ENCODE measurements at places on chromosomes 11 and 22. TPM values are rescaled to one million over a fixed set of nuclear protein-coding genes. Genes with fewer than 3 reads are reported as not detected.

DNA sequence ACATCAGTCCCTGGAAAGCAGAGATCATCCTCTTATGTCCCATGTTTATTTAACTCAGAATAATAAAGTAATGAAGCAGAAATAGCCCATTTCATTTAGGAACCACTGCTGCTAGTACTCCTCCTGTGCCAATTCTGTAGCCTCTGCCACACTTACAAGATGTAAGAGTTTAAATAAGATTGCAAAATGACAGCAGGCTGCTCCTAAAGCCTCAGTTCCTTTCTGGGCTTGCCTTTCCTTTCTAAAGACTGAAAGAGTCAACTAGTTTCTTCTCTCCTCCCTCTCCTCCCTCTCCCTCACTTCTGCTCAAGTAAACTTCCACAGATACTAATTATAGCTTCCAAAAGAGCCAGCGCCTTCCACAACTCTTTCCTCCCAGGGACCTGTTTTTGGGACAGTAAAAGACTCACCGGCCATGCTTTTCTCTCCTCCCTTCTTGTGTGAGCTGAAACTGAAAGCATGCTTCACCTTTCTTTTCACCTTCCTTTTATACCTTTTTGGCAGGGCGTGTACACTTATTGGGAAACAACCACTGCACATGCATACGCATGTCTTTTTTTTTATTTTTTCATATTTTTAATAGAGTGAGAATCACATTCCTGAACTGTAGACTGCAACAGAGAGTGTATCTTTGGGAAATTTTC is 26.1 kb upstream of the CARD16 start:
- no peak for DNase-seq
- no peak overlapping the region for H3K4me3 ChIP-seq
- no peak overlapping the region for H3K27ac ChIP-seq
- no peaks in the 10 kb centered on the region for H3K36me3 ChIP-seq
- no peaks in the 10 kb centered on the region for H3K4me1 ChIP-seq

DNA sequence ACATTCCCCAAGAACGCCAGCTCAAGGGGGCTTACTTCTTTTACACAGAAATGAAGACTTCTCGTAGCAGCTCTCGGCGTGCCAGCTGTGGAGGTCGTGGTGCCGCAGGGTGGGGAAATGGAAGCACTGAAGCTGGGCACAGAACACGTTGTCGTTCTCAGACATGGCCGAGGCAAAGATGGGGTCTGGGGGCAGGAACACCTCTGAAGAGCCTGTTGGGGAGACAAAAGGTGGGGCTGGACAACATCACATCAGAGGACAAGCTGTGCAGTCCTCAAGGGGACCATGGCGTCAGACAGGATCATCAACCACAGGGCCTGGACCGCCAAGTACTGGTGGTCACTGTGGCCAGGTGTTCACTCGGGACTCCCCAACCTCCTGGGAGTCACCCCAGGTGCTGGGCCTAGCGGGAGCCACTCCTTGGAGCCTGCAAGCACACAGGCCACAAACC is 65.2 kb downstream of the DGCR2 start:
- no peak for DNase-seq
- no peak overlapping the region for H3K27ac ChIP-seq
- H3K27me3 ChIP-seq: no peaks in the 10 kb centered on the region
- no peaks in the 10 kb centered on the region for H3K4me1 ChIP-seq

GRCh38 chr11:46856605-46857343 is 10.7 kb upstream of the CKAP5 start:
- peaks cover 17% of the 10 kb centered on the region for H3K36me3 ChIP-seq
- no peak for DNase-seq
- no peak overlapping the region for H3K27ac ChIP-seq

DNA sequence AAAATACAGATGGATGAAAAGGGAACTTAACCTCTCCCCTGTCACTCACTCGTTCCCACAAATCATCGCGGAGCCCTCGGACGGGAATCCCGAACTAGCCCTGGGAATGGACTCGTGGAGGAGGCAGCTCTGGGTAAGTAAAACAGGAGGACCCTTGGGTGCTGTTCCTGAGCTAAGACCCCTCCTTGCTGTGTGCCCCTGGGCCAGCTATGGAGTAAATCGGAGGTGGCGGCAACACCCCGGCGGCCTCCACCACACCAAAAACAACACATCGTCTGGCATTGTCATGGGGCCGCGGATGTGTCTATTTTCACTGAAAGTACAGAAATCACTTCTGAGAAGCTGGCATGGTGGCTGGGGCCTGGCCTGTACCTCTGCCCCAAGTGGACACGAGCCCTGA is 12.1 kb downstream of the CPT1A start:
- H3K27me3 ChIP-seq: no peaks in the 10 kb centered on the region
- H3K27ac ChIP-seq: no peak overlapping the region
- no peak overlapping the region for H3K4me3 ChIP-seq
- H3K36me3 ChIP-seq: peaks cover 17% of the 10 kb centered on the region
- H3K4me1 ChIP-seq: peaks cover 13% of the 10 kb centered on the region

MS4A3 gene
- not detected for polyA plus RNA-seq

- no peaks in the 10 kb centered on the region for H3K27me3 ChIP-seq
- no peak overlapping the region for H3K27ac ChIP-seq
- no peak overlapping the region for H3K4me3 ChIP-seq
- peaks cover 14% of the 10 kb centered on the region for H3K4me1 ChIP-seq
Measured at GRCh38 chr11:35682230-35683173, 19.9 kb downstream of the TRIM44 start.

DNA sequence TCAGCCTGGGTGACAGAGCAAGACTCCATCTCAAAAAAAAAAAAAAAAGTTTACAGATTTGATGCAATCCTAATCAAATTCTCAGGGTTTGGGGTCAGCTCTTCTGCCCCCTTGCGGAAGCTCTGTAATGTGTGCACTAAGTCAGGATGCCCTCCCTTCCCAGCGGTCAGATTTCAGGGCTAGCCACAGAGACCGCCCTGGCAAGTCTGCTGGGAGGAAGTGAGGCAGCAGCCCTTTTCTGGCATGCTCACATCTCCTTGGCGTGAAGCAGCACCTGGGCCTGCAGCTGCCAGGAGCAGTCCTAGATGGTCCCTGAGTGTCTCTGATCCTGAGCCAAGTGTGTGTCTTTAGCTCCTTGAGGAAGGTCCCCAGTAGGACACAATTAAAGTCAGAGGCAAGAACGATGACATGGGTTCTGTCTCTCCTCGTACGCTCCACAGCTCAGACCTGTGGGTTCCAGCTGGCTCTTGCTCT is 10.9 kb upstream of the APOBEC3C start:
- no peaks in the 10 kb centered on the region for H3K4me1 ChIP-seq
- peak; percentile 69 for DNase-seq

DNA sequence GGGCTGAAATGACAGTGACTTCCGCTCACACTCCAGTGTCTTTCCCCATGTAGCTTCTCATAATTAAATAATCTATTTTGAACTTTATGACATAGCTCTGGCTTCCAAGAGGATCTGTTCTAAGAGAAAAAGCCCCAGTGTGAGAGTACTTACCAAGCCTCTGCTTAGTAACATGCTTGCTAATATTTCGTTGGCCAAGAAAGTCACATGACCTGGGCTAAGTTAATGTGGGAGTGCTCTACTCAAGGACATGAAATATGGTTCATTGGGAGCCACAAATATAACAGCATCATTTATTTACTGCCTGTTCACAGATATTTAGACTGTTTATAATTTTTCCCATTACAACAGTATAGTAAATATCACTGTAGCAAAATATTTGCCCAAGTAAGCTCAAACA is 42.5 kb downstream of the CCDC73 start:
- no peaks in the 10 kb centered on the region for H3K4me1 ChIP-seq
- no peak for DNase-seq
- H3K27me3 ChIP-seq: no peaks in the 10 kb centered on the region
- no peaks in the 10 kb centered on the region for H3K36me3 ChIP-seq
- H3K4me3 ChIP-seq: no peak overlapping the region

NUP50 gene
- 11.4 TPM for polyA plus RNA-seq

SLC5A1 gene
- polyA plus RNA-seq: 12.2 TPM

DNA sequence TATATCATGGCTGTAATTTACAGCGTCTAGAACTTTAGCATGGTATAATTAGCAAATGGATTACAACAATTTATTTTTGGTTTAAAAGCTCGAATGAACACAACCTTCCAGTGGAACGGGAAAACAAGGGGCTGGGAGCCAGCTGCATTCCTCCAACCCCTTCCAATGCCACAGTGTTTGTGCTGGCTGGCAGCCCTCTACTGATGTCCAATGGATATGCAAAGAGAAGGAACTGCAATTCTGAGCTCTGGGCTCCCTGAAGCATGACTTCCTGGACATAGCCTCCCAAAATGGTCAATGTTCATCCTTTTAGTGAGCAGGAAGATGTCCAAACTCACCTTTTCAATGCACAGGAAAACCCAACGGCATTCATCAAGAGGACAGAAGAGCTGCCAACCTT is 288.3 kb downstream of the TENM4 start:
- DNase-seq: no peak
- H3K27me3 ChIP-seq: no peaks in the 10 kb centered on the region
- no peaks in the 10 kb centered on the region for H3K36me3 ChIP-seq
- no peaks in the 10 kb centered on the region for H3K4me1 ChIP-seq
- no peak overlapping the region for H3K27ac ChIP-seq

GRCh38 chr11:129458756-129459535 is 83.3 kb downstream of the BARX2 start:
- no peak overlapping the region for H3K4me3 ChIP-seq
- no peak for DNase-seq
- no peaks in the 10 kb centered on the region for H3K27me3 ChIP-seq
- no peak overlapping the region for H3K27ac ChIP-seq
- H3K4me1 ChIP-seq: no peaks in the 10 kb centered on the region

All from heart right ventricle (tissue), 16 donors.